ENCODE measurements at places on chromosomes 1 and 21. TPM values are rescaled to one million over a fixed set of nuclear protein-coding genes. Genes with fewer than 3 reads are reported as not detected.
A peak's percentile ranks its signal among the peaks of the same experiment; 100 is the strongest.

DNA sequence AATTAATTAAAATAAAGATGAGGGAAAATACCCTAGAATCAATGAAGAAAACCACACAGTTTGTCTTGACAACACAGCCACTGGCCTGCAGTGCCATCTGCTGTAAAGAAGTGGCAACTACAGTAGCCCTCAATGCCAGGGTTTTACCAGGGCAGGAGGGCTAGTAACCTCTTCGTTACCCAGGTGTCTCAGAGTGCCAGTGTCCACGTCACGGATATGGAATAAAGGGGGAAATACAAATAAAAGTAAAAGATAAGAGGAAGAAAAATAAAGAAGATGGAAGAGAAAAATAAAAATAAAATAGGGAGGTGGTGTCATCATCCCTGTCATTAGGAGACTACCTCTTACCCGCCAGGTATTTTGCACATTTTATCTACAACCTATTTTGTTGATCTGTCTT is 14.2 kb upstream of the SLC44A3 start:
- DNase-seq: peak; percentile 6

The POU3F1 gene
- not detected for total RNA-seq

The IFI16 gene
- total RNA-seq: 12.4 TPM

DNA sequence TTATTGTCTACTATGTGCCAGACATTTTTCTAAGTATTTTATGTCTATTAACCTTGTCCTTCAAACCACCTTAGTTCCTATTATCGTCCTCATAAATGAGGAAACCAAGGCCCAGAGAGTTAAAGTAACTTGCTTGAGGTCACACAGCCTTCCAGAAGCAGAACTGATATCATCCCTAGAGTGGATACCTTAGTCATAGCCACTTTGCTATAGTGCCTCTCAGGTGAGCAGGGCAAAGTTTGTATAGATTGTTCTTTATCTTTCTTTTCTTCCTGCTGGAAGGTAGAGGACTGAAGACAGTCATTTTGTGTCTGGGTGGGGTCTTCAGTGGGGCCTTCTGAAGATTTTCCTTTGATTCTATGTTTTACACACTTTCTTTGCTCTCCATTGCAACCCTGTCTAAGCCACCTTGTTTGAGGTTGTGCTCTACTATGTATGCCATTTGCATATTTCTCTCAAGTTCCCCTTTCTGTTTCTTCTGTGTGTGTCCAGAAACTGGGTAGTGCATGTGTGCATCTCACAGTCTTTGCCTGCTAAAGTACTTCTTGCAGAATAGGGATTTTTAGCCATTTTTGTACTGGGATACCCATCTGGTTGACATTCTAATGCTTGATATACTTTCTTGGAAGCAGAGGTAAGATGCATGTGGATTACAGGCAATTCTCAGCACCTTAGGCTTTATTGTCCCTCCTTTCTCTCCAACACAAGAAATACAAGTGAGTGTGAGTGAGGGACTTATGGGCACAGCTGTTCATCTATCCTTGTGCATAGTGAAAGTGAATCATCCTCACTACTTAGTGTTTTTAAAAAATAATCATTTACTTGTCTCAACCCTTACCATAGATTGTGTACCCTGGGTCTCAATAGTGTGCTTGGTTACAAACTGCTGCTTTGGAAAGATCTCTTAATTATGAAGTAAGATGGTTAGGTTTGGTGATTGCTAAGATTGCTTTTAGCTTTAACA is 207.6 kb upstream of the HMCN1 start:
- no peak for DNase-seq

The CHML gene
- total RNA-seq: 9.3 TPM

The KIF21B gene
- total RNA-seq: not detected

DNA sequence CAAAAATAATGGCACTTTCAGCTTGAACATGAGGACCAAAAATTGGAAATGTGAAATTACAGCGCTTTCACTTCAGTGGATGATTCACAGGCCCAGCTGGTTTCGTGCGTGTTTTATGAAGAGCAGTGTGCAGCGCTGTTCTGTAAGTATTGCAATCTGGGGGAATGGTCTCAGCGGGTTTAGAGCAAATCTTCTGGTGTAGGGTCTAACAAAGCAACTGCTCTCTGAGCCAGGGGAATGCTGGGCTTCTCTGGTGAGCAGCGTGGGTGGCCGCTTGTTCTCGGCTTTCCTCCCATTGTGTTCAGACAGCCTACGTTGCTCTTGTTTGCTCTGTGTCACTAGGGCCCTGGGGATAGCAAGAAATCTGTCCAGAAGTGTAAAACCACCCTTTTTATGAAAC is 42.4 kb upstream of the GADD45A start:
- no peak for DNase-seq

The TTLL7 gene
- 0.67 TPM for total RNA-seq

DNA sequence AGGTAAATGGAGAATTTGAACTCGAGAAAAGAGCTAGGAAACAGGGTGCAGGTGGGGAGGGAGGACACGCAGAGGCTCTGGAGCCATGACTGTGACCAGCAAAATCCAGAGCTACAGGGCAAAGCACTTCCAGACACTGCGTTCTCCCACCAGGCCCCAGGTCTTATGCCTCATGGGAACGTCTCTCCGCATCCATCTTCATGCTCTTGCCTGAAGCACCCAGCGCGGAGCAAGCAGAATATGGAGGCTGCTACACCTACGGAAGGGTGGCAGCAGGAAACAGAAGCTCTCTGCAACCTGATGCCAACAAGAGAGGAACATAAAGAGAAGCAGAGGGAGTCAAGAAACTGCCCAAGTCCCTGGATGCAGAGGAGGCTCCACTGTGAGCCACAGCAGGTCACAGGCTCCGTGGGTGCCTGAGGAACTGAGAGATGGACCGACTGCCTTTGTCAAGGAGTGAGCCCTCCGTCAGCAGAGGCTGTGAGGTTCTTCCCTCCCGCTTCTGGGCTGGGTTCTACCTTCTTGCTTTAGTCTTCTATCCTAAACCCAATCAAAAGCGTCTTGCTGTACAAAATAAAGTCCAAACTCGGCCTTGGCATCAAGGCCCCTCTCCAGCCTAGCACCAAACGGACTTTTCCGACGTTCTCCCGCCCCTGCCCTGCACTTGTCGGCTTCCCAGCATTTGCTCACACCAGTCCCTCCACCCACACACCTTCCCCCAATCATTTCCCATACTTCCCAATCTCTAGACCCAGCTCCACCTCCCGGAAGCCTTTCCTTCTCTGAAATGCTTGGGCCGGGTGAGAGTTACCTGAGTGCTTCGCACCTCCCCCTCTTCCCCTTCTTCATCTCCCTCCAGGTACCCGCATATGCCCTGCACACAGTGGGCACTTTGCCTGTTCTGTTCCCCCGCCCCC is 930 bp downstream of the DHCR24 start:
- DNase-seq: peak; percentile 50

DNA sequence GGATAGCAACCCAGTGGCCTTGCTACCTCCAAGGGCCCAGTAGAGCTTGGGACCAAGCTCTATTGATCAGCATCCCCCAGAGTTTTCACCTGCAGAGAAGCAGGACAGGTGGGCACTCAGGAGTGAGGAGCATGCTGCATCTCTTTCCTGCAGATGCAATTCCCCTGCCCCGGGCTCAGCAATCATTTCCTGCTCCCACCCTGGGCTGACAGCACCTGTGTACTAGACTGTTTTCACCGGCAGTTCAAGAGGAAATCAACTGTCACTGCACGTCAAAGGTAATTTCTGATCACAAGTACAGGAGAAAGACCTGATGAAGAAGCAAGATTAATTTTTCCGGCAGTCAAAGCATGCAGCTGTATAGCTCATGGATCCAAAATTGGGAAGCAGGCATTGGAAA is 8.8 kb upstream of the NT5C1A start:
- no peak for DNase-seq

GRCh38 chr21:45022348-45022675 is 52.1 kb upstream of the ADARB1 start:
- DNase-seq: no peak

DNA sequence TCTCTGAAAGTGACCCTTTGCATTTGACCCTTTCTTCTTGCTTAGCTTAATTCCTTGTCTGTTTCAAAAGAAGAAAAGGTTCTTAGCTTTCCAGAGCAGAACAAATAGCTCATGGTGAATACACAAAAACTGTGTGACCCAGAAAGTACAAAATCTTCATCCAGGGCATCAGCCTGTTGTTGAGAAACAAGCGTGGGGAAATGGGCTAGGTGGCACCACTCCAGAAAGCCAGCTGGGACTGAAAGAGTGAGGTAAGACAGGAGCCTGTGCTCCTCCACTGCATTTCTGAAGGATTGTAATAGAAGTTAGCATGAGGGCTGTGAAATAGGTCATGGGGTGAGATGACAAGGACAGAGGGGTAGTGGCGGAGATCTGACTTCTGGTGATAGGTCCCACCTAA is 45.8 kb downstream of the CYP2J2 start:
- DNase-seq: no peak

The MFSD2A gene
- total RNA-seq: 5.7 TPM

DNA sequence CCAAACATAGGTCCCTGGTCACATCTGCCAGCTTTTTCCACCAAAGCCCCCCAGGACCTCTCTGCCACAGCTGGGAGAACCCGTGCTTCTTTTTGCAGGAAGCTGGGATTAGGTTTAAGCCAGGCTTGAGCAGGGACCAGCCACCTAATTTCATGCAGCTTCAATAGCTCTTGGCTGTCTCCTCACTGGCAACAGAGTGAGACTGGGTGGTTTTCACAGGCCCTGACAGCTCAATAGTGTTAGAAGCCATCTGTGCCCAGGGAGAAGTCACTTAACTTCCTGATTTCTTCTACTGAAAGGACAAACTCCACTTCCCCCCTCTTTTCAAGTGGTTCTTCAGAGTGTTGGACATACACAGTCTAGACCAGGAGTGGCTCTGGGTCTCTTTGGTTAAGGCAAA is 20.4 kb upstream of the SRSF4 start:
- no peak for DNase-seq

The S100A16 gene
- total RNA-seq: 401 TPM

DNA sequence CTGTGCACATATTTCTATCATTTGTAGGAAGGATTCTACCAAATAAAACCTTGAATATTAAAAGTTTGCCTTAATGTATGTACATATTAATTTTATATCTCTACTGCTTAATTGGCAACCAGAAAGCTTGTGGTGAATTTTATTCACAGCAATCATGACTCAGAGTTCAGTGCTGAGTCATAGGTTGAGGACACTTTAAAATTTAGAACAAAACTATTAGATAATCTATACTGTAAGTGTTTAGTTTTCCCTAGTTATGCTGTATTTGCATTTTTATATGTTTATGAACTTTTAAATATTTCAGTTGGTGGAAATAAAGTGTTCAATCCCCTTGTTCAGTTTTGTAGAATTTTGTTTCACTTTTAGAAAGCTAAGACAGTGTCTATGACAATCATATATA is 841.5 kb downstream of the KCNT2 start:
- DNase-seq: peak; percentile 8

- DNase-seq: no peak
Observed at GRCh38 chr1:16986560-16986959, 6.1 kb upstream of the MFAP2 start.

Data from Caki2 (cell line).